ENCODE measurements at places on chromosomes 5 and 9.

- DNase-seq: peak; percentile 54
Observed at GRCh38 chr5:110880413-110880812, 141.6 kb downstream of the SLC25A46 start.

DNA sequence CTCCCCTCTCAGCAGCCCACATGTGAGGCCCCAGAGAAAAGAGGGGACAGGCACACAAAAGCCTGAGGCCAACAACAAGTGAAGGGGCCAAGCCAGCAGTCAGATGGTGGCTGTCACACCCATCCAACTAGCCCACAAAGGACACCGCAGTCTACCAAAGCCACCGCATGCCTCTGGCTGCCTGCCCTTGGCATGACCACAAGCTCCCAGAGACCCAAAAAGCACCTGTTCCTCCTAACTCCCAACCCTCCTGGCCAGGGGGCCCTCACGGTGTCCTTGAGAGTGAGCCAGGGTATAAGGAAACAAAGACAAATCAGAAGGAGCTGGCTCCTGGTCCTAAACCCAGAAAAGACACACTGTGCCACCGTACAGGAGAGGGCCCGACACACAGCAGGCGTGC lies 77.8 kb upstream of the LRRTM2 start:
- no peak for DNase-seq

DNA sequence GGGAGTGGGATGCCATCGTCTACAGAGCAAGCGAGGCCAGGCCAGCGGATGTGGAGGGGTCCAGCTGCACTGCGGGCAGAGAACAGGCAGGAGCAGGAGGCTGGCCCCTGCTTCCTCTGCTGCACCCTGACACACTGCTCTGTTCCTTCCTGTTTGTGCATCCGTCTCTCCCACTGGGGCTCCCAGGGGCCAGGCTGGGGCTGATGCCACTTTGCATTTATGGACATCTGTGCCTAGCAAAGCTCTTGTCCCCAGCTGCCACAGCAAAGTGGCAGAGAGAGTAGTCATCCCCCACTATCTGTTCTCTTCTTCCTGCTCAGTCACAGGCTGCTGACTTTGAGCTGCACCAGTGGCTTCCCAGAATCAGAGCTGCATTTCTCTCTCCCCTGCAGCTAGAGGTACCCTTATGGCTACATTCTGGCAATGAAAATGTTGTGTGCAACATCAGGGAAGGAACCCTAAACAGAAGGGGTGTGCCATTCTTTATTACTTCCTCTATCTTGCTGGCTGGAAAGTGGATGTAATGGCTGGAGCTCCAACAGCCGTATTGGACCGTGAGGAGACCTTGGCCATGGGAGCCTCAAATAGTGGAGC lies 4.2 kb upstream of the NINJ1 start:
- no peak for DNase-seq

GRCh38 chr9:108553111-108553635 lies 302.6 kb downstream of the ACTL7B start:
- DNase-seq: no peak

- peak; percentile 25 for DNase-seq
Observed at GRCh38 chr9:82320566-82320965, 332.0 kb downstream of the SPATA31D1 start.

GRCh38 chr5:159409801-159410200 lies 79.5 kb upstream of the IL12B start:
- DNase-seq: no peak

GRCh38 chr5:6765612-6766525 lies 52.6 kb downstream of the TENT4A start:
- peak; percentile 63 for DNase-seq

GRCh38 chr9:126853667-126854066 lies 6.8 kb upstream of the ZBTB34 start:
- DNase-seq: peak; percentile 47

DNA sequence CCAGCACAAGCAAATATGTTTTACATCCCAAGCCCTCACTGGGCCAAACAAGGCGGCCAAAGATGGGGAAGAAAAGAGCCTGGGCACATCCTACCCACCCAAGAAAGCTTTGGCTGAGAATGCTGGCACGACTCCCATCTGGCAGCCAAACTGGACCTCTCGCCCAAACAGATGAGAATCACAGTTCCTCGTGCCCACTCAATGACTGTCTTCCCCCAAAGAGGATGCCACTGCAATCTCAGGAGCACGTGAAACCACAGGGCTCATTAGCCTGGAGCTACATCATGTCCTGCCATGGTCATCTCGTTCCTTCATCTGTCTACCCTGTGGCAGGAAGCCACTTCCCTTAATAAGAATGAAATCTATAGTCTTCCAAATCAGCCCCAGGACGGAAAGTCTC lies 536.8 kb downstream of the BNC2 start:
- DNase-seq: no peak

GRCh38 chr5:149849280-149849965 lies 95.2 kb downstream of the PDE6A start:
- no peak for DNase-seq

DNA sequence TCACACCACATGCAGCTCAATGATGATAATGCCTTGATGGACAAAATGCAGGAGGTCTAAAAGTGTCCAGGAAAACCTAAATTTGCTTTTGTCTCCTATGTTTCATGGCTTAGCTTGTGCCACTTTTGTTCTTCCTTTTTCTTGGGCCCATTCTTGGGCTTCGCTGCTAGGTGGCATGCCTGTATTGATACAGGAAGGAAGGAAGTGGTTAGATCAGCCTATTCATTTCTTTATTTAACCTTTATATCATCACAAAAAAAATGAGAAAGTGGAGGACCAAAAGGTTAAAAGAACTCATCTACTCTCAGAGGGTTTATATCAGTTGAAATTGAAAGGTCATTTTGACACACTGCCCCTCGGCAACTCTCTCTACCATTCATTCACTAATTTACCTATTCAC lies 260.2 kb downstream of the ARHGAP26 start:
- DNase-seq: no peak

DNA sequence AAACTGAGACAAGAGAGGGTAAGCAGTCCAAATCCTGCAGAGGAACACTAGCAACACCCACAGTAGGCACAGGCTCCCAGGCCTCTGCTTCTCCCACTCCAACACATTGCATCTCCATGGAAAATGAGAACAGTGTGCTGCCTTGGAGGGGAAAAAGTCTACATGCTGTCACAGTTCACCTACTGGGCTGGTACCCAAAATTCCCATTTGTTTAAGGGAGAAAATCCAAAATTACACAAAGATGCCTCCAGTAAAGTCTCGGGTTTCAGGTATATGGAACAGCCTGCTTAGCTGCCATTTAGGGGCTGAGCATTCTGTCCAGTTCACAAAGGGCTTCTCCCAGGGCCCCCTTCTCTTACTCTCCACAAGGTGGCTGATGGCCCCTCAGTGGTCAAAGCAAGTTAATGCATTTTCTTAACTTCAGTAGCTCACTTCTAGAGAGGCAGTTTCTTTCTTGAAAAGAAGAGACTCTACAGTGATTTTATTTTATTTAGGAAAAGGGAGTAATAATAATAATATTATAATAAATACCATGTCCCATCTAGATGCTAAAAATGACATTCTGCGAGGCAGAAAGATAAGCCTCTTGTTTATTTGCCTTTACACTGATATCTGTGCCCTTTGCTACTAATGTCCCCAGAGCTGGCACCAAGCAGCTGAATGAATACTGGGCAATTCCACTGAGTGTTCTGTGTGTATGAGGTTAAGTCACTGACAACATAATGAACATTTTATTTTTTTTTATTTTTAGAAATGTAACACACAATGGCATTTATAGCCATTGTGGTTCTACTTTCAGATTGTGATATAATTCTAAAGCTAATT lies 89.4 kb downstream of the RGS7BP start:
- no peak for DNase-seq

Data from fibroblast of skin of scalp (primary cell).